Fibroblast of upper back skin (primary cell): ENCODE measurements at places on chromosomes 4 and X.

GRCh38 chrX:103818842-103819619 lies 13.0 kb downstream of the RAB9B start:
- no peak for DNase-seq

GRCh38 chr4:19693936-19694570 lies 557.7 kb upstream of the SLIT2 start:
- peak; percentile 21 for DNase-seq

- no peak for DNase-seq
Measured at GRCh38 chr4:74897386-74897785, 35.5 kb upstream of the PARM1 start.

GRCh38 chr4:99408346-99408745 lies 26.8 kb downstream of the ADH7 start:
- DNase-seq, result no peak

DNA sequence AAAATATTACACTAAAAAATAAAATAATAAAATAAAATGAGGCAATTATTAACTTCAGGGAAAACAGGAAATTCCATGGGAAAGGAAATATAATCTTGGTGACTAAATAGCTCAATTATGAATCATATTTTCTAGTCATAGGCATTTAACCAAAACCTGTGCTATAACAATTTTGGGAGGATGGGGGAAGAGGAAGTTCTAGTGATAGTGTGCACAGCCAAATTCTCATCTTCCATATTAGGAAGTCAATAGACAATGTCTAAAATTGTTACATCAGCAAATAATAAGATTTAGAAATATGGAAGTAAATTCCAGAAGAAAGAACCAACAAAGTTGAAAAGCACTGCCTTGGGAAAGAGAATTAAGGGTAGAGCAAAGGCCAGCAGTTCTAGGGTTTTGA lies 2.8 kb downstream of the AWAT2 start:
- peak; percentile 81 for DNase-seq

DNA sequence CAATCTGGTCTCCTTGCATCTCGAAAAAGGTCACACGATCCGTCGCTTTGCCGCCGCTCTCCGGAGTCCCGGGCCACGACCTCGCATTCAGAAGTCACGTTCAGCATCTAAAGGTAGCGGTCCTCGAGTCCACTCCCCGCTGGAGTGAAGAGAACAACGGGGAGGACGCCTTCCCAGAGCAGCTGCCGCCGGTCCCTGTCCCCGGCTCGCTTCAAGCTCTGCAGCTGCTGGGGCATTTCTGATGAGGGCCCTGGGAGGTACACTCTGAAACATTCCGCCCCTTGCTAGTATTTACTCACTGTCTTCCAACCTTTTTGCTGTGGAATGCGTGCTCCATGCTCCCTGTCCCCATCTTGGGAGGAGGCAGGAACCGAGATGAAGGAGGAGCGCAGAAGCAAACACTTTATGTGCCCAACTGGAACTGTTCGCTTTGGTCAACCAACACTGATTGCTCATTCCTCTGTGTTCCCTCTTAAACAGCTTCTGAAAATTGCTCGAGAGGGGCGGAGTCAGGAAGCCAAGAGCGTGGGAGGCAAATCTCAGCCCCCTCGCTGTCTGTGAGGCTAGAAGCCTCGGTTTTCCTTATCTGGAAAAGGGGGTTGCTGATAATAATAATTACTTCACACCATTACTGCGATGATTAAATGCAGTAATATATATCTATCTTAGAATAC lies 6.4 kb upstream of the VAMP7 start:
- DNase-seq, result no peak

DNA sequence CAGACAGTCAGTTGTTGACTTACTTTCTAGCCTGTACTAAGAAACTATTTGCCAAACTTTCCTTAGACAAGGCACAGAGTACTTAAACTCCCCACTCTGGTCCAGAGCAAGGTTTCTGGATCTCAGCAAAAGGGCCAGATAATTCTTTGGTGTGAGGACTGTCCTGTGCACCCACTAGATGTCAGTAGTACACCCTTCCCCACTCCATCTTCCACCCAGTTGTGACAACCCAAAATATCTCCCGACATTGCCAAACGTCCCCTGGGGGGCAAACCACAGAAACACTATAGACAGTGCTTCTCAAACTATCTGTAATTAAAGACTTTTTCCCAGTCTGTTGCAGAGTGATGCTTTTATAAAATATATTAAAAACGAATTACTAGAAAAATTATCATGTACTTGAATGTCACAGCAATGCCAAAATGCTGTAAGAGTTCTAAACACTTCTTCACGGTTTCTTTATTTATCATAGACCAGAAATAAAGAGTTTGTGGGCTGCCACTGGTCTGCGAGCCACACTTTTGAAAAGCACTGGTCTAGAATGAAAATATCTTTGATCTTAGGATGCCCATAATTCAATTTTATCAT lies 203.5 kb downstream of the PRDM5 start:
- peak; percentile 72 for DNase-seq

GRCh38 chr4:66294638-66295037 lies 624.3 kb upstream of the EPHA5 start:
- DNase-seq, result peak; percentile 17

DNA sequence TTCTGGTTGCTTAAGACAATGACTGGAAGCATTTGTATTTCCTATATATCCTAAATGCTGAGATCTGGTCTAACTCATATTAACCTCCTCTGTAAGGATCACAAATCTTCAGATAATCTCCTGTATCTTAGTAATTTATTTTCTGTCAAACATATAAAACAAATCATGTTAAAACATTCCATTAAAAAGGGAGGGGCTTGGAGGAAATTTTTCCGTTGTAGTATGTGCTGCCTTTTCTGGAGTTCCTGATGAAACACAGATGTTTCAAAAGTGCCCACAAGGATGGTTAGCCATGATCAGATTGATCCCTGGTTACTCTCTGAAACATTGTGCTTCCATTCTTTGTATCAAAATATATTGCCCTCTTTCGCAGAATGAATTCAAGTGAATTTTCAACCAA lies 182.1 kb downstream of the TENM3 start:
- DNase-seq, result peak; percentile 69
